ENCODE measurements at places on chromosomes 16 and 17. TPM values are rescaled to one million over a fixed set of nuclear protein-coding genes. Genes with fewer than 3 reads are reported as not detected.

The MIF4GD gene
- total RNA-seq, result 36.4 TPM

The NGFR gene
- 4.5 TPM for total RNA-seq

The RGS9 gene
- total RNA-seq, result 1.1 TPM

The PYY gene
- total RNA-seq, result 0.79 TPM

Data from bronchial epithelial cell (primary cell).